GM23248 (cell line): ENCODE measurements at places on chromosomes 11 and 22. TPM values are rescaled to one million over a fixed set of nuclear protein-coding genes. Genes with fewer than 3 reads are reported as not detected.
A peak's percentile ranks its signal among the peaks of the same experiment; 100 is the strongest.

GRCh38 chr11:43907028-43907975 is 26.7 kb downstream of the ALKBH3 start:
- H3K36me3 ChIP-seq, result 0 out of 2 replicates have a peak, but pooled peaks cover 11% of the 10 kb centered on the region
- H3K4me3 ChIP-seq, result no peak overlapping the region
- no peak overlapping the region for H3K27ac ChIP-seq
- 0 out of 2 replicates have a peak, but pooled peaks cover 4% of the 10 kb centered on the region for H3K4me1 ChIP-seq

DNA sequence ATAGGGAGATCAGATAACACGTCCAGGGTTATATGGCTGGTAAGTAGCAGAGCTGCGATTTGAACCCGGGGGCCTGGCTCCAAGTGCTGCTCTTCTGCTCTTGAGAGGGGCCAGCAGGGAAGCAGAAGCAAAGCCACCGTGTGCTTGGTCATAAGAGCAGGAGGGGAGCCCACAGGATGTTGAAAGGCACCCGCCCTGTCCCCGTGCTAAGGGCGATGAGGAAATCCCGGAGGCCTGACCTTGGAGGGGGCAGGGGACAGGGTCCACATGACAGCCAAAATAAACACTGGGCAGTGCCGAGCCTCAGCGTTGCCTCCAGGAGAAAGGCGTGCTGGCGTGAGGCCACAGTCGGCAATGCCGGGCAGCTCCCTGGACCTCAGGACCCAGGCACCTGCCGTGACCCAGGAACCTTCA is 28.8 kb downstream of the TOM1 start:
- H3K4me3 ChIP-seq, result no peak overlapping the region
- H3K27me3 ChIP-seq, result no peaks in the 10 kb centered on the region
- peaks cover 12% of the 10 kb centered on the region for H3K4me1 ChIP-seq
- no peak overlapping the region for H3K27ac ChIP-seq
- peaks cover 72% of the 10 kb centered on the region for H3K36me3 ChIP-seq

ST14 gene
- total RNA-seq, result not detected in 2 replicates

WNT11 gene
- total RNA-seq, result 0.63 TPM in 1 of 2 replicates, not detected in the other

TMPRSS6 gene
- not detected in 2 replicates for total RNA-seq

GRCh38 chr11:694563-695287 is at the start of gene DEAF1:
Gene DEAF1 (minus strand): TSS chr11:695222. CDS start chr11:695047, 175 bp downstream.
- H3K27me3 ChIP-seq, result no peaks in the 10 kb centered on the region
- no peaks in the 10 kb centered on the region for H3K36me3 ChIP-seq
- peak within 1 kb of the TSS; percentile 84 for H3K4me3 ChIP-seq
- peak within 1 kb of the TSS; percentile 94 for H3K27ac ChIP-seq
- peaks cover 31% of the 10 kb centered on the region for H3K4me1 ChIP-seq

DNA sequence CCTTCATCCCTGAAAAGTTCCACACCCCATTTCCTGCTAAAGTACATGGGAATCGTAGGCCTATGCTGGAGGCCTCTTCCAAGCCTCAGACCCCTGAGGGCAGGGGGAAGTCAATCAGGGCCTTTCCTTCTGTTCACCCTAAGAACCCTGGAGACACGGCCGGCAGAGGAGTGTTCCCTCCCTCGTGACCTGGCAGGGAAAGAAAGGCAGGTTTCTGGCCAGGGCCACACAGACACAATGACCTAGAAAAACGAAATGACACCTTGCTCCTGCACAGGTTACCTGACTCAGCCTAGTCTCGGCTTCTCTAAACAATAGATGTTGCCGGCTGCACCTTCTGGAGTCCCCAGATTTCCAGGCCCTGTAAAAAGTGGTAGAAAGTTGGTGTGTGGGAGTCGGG is 60.6 kb upstream of the CADM1 start:
- H3K36me3 ChIP-seq, result no peaks in the 10 kb centered on the region
- no peak overlapping the region for H3K4me3 ChIP-seq
- no peaks in the 10 kb centered on the region for H3K27me3 ChIP-seq
- no peaks in the 10 kb centered on the region for H3K4me1 ChIP-seq

KCNC1 gene
- total RNA-seq, result not detected in 2 replicates

RIMBP3B gene
- total RNA-seq, result 0.13 TPM in 1 of 2 replicates, not detected in the other

SNX15 gene
- total RNA-seq, result 14.9 and 17.5 TPM in 2 replicates

DNA sequence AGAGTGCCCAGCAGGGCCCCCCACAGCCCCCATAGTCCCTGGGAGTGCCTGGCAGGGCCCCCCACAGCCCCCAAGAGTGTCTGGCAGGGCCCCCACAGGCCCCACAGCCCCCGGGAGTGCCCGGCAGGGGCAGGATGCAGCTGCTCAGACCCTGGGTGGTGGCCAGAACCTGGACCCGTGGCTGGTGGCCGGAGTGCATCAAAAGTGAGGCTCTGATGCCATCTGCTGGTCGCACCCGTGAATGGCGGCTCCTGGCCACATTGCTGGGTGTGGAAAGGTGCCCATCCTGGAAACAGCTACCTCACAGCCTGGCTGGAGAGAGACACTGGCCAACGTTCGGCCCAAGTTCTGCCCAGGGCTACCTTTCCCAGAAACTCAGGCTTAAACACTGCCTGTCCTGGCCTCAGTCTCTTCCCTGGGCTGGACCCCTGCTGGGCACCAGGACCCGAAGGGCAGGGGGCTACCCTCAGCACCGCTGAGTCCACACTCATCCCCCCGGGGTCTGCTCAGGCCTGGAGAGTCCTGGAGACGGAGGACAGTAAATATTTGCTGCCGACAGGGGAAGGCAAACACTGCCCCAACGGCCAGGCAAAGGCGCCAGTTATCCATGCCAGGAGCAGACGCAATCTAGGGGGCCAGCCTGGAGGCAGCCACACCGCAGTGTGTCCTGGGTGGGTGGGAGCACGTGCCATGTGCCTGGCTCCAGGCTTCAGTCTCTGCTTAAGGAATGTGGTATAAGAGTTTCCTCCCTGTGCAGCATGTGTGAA is 4.4 kb downstream of the INS start:
- no peaks in the 10 kb centered on the region for H3K4me1 ChIP-seq
- no peak overlapping the region for H3K4me3 ChIP-seq
- no peaks in the 10 kb centered on the region for H3K36me3 ChIP-seq
- no peaks in the 10 kb centered on the region for H3K27me3 ChIP-seq

CCDC34 gene
- total RNA-seq, result 3.9 and 5.7 TPM in 2 replicates

OSM gene
- total RNA-seq, result not detected in 2 replicates

EFCAB6 gene
- 1.5 and 3.5 TPM in 2 replicates for total RNA-seq

SCN3B gene
- total RNA-seq, result not detected in 2 replicates

- H3K4me3 ChIP-seq, result no peak overlapping the region
- H3K4me1 ChIP-seq, result no peaks in the 10 kb centered on the region
- no peak overlapping the region for H3K27ac ChIP-seq
- peaks cover 20% of the 10 kb centered on the region for H3K27me3 ChIP-seq
- no peak for DNase-seq
- H3K36me3 ChIP-seq, result no peaks in the 10 kb centered on the region
Measured at GRCh38 chr11:69976794-69977193, 101.3 kb upstream of the ANO1 start.

KCNK4 gene
- total RNA-seq, result not detected in 2 replicates

DNA sequence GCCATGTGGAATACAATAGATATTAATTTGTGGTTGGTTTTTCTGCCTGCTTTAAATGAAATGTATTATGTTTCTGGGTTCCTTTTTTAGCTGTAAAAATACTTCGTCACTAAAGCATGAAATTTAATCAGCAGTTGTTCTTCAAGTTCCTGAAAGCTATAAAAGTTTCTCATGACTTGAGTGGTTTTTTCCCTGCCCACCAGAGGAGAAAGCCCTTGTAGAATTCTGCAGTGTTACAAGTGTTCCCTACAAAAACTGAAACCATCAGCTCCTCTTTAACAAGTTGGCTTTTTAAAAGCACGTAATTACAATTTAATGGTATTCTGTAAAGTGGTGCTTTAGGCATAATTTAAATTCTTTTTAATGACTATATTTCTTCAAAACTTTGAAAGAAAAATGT is 56.2 kb downstream of the PANX1 start:
- H3K4me1 ChIP-seq, result peaks cover 29% of the 10 kb centered on the region
- no peaks in the 10 kb centered on the region for H3K27me3 ChIP-seq
- H3K4me3 ChIP-seq, result peak overlapping the region; percentile 47
- peaks cover 14% of the 10 kb centered on the region; the same call in 1 of the 2 replicates for H3K36me3 ChIP-seq
- peak overlapping the region; percentile 69 for H3K27ac ChIP-seq
- peak; percentile 30 for DNase-seq

DNA sequence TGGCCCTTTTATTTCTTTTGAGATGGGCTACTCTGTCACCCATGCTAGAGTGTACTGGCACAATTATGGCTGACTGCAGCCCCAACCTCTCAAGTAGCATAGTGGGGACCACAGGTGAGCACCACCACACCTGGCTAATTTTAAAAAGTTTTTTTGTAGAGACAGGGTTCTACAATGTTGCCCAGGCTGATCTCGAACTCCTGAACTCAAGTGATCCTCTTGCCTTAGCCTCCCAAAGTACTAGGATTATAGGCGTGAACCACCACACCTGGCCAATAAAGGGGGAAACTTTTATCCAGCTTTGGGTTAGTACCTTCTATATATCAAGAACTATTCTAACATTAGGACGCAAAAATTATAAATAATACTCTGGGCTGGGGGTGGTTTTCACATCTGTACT is 52.1 kb downstream of the MAPK1 start:
- H3K36me3 ChIP-seq, result no peaks in the 10 kb centered on the region
- DNase-seq, result no peak
- no peaks in the 10 kb centered on the region for H3K27me3 ChIP-seq
- peaks cover 20% of the 10 kb centered on the region for H3K4me1 ChIP-seq
- peak overlapping the region; percentile 90 for H3K27ac ChIP-seq

- H3K4me1 ChIP-seq, result no peaks in the 10 kb centered on the region
- no peak overlapping the region for H3K27ac ChIP-seq
- no peak for DNase-seq
- no peaks in the 10 kb centered on the region for H3K27me3 ChIP-seq
Measured at GRCh38 chr22:20406686-20407408, 12.9 kb downstream of the ZNF74 start.

GRCh38 chr11:119125821-119126220 is 4.4 kb downstream of the HINFP start:
- H3K27ac ChIP-seq, result no peak overlapping the region
- peaks cover 7% of the 10 kb centered on the region for H3K4me1 ChIP-seq
- H3K36me3 ChIP-seq, result peaks cover 13% of the 10 kb centered on the region; the same call in 1 of the 2 replicates
- H3K27me3 ChIP-seq, result no peaks in the 10 kb centered on the region
- H3K4me3 ChIP-seq, result no peak overlapping the region

PTPRCAP gene
- total RNA-seq, result not detected in 2 replicates

SMC1B gene
- 0.13 TPM in 1 of 2 replicates, not detected in the other for total RNA-seq

PACSIN3 gene
- 13.6 and 17.5 TPM in 2 replicates for total RNA-seq

GRCh38 chr11:24375351-24375750 is 121.5 kb upstream of the LUZP2 start:
- no peaks in the 10 kb centered on the region for H3K4me1 ChIP-seq
- DNase-seq, result no peak
- H3K4me3 ChIP-seq, result no peak overlapping the region
- H3K36me3 ChIP-seq, result no peaks in the 10 kb centered on the region
- no peaks in the 10 kb centered on the region for H3K27me3 ChIP-seq

TRIM6 gene
- total RNA-seq, result 2.3 and 3.6 TPM in 2 replicates

DNA sequence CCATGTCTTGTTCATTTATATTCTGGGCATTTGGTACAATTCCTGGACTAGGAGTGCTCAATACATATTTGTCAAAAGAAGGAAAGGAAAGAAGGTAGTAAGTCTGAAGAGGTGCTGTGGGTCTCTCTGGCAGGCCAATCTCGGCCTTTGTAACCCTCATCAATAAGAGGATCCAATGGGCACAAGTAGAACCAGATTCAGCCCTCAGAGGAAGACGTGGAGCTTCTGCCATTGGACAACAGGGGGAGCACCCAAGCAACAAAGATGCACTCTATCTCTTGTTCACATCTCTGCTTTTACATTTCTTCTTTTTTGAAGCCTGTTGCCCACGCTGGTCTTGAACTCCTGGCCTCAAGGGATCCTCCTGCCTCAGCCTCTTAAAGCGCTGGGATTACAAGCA is 2.2 kb upstream of the VPS11 start:
- no peaks in the 10 kb centered on the region for H3K27me3 ChIP-seq
- H3K36me3 ChIP-seq, result no peaks in the 10 kb centered on the region
- H3K4me3 ChIP-seq, result no peak overlapping the region
- no peak overlapping the region for H3K27ac ChIP-seq
- peaks cover 14% of the 10 kb centered on the region for H3K4me1 ChIP-seq
- DNase-seq, result peak; percentile 65

FREY1 gene
- not detected in 2 replicates for total RNA-seq

ROBO3 gene
- total RNA-seq, result 10.5 and 12.1 TPM in 2 replicates

CCDC116 gene
- 0.54 TPM in 1 of 2 replicates, not detected in the other for total RNA-seq

DNA sequence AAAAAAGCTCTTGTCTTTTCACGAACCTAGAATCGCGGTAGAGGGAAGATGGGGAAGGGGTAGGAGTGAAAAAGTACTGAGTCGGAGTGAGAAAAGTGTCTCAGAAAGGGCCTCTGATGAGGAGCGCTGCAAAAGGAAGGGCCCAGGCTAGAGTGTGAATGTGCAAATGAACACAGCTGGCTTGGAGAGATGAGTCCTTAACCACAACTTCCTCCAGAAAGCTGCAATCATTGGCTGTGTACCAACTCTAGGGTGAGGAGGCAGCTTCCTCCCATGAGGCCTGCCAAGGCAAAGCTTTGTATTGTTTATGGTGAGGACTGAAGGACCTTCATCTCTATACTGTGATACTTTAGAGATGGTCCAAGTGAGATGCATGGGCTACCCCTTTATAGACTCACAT is 566.9 kb upstream of the ANO5 start:
- DNase-seq, result peak; percentile 2
- no peaks in the 10 kb centered on the region for H3K36me3 ChIP-seq
- H3K4me3 ChIP-seq, result no peak overlapping the region
- H3K27ac ChIP-seq, result no peak overlapping the region
- H3K27me3 ChIP-seq, result no peaks in the 10 kb centered on the region

GRCh38 chr11:74620531-74620930 is 28.1 kb downstream of the POLD3 start:
- H3K27me3 ChIP-seq, result no peaks in the 10 kb centered on the region
- H3K4me3 ChIP-seq, result no peak overlapping the region
- no peak for DNase-seq

- H3K4me1 ChIP-seq, result no peaks in the 10 kb centered on the region
- peaks cover 16% of the 10 kb centered on the region for H3K27me3 ChIP-seq
- DNase-seq, result no peak
- no peaks in the 10 kb centered on the region for H3K36me3 ChIP-seq
- H3K27ac ChIP-seq, result no peak overlapping the region
- no peak overlapping the region for H3K4me3 ChIP-seq
Measured at GRCh38 chr11:2512431-2513407, 67.9 kb downstream of the KCNQ1 start.

SCUBE1 gene
- not detected in 2 replicates for total RNA-seq

TMEM121B gene
- total RNA-seq, result 0.11 TPM in 1 of 2 replicates, not detected in the other

DNA sequence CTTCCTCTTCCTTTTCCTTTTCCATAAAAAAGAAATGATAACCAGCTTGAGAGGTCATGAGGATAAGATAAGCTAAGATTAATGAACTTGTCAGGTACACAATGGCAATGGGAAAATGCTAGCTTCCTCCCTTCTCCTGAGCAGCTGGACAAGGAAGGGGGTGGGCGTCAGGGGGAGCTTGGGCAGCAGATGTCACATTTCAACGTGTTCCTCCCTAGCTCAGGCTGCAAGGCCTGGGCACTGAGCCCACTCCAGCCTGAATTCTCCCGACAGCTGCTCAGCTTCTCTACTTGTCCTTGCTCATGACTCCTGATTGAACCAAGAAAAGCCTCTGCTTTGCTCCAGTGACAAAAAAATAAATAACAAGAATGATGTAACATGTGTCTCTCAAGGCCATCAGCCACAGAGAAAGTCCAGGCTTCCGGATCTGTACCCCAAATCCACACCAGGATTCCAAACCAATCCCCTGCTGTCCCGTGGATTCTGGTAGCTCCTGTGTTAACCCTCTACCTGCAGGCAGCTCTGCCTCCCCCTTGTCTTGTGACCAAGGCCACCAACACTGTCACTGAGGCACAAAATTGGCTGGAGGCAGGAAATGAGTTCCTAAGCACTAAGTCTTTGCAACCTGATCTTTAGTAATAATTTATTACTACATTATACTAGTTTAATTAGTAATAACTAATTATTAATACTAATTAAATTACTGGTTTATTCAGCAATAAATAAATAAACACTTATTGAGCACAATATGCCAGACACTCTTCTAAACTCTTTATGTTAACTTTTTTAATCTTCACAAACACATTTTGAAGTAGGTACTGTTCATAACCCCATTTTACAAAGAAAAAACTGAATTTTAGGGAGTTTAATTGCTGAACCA is 146.5 kb downstream of the CCDC34 start:
- no peak overlapping the region for H3K4me3 ChIP-seq
- DNase-seq, result peak; percentile 43
